SHP77 treated with DMSO at 0.1 percent for 48 hours (cell line): ENCODE measurements at places on chromosomes 3 and 15.

DNA sequence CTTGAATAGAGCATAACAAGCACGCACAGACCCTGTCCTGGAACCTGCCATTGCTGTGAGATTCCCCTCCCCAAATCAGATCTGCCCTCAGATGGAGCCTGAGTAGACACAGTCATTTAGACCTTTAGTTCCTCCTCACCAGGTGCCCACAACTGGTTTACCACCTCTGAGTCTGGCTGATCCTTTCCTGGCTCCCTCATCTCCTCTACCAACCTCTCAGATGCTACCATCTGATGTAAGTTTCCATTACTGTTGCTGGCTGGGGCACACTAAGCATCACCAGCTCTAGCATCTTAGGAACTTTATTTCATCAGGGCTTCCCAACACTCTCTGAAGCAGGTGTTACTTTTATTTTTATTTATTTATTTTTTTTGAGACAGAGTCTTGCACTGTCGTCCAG lies 288.3 kb downstream of the TLE3 start:
- no peak for DNase-seq

DNA sequence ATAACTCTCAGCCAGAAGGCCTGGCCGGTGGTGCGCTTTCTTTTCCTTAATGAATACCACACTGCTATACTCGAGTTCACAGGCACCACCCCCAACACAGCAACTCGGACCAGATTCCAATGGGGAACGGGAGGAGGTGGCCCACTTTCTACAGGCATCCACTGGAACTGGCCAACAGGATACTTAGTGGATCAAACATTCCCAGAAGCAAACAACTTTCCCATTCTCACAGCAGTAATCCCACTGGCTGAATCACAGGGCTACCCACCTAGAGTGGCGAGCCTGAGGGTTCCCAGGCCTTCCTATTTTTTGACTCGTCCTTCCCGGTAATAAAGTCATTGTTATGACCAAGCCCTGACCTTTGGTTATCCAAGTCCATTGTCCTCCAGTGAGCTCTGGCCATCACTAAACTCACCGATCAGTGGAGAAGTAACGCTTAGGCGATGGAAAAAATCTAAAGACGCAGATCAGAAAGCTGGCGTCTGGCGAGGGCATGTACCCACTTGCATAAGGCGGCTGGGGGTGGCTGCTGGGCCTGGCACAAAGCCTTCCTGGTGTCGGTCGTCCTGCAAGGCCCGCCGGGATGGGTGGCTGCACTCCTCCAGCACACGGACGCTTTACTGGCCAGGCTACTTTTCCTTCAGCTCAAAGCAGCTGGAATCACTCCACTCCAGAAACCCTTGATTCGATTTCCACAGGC lies 1.2 kb downstream of the EOGT start:
- DNase-seq, result no peak

DNA sequence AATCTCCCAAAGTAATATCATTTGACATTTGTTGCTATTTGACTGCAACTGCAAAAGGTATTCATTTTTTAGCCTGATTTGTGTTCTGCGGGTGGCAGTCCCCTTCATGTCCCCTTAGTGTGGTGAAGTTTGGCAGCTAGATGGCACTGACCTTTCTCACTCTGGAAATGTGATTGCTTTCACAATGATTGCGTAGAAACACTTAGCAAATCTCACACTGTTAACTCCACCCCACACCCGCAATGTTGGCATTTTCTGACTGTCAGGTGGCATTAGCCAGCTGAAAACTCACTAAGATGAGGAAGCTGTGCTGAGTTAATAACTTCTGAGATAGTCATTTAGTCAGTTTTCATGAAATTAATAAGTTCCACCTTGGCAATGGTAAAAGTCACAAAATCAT lies 76.9 kb downstream of the TRIM69 start:
- no peak for DNase-seq

GRCh38 chr15:53759411-53759931 lies at the start of gene WDR72:
WDR72 (minus strand) TSS chr15:53759663; CDS start chr15:53733149, 26,514 bp downstream.
- DNase-seq, result no peak

- no peak for DNase-seq
Measured at GRCh38 chr3:188749010-188749617, 422.7 kb upstream of the TPRG1 start.

- no peak for DNase-seq
Measured at GRCh38 chr15:74109713-74110112, 20.7 kb upstream of the ISLR2 start.

DNA sequence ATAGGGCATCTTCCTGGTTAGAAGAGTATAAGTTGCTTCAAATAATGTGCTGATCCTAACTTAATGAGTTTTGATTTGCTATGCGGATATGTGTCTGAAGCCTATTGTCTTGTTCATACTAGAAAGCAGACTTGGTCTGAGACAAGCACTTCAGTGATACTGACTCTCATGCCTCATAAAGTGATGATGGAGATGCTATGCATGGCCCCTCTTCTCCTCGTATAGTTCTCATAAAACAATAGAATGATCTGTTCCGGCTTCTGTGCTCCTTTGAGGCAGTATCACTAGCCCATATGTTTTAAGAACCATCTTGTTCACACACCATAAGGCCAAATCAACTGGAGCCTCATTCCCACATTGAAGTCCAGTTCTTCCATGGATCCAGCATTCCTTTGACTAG lies 222.1 kb downstream of the LRTM1 start:
- DNase-seq, result no peak
